ENCODE measurements at places on chromosomes 5 and 9. TPM values are rescaled to one million over a fixed set of nuclear protein-coding genes. Genes with fewer than 3 reads are reported as not detected.

Gene EGFL7
- polyA plus RNA-seq: 36.4 TPM

Gene PCDHB5
- 57.4 TPM for polyA plus RNA-seq

Gene MARVELD2
- 6.6 TPM for polyA plus RNA-seq

Gene ANKRD18A
- polyA plus RNA-seq: 2.0 TPM

Gene SLC38A9
- 4.8 TPM for polyA plus RNA-seq

Gene IFNA2
- not detected for polyA plus RNA-seq

Gene PCDHB8
- 5.9 TPM for polyA plus RNA-seq

Gene RGMB
- 24.9 TPM for polyA plus RNA-seq

Gene PCDHB14
- 1.8 TPM for polyA plus RNA-seq

Gene IFNA7
- not detected for polyA plus RNA-seq

Gene GPRIN1
- polyA plus RNA-seq: 86.4 TPM

Gene PCDHGB1
- polyA plus RNA-seq: 2.6 TPM

Data from brain (organoid and tissue), 16 donors.